Thymus (tissue), 14 donors: ENCODE measurements at places on chromosomes 6 and 20.

DNA sequence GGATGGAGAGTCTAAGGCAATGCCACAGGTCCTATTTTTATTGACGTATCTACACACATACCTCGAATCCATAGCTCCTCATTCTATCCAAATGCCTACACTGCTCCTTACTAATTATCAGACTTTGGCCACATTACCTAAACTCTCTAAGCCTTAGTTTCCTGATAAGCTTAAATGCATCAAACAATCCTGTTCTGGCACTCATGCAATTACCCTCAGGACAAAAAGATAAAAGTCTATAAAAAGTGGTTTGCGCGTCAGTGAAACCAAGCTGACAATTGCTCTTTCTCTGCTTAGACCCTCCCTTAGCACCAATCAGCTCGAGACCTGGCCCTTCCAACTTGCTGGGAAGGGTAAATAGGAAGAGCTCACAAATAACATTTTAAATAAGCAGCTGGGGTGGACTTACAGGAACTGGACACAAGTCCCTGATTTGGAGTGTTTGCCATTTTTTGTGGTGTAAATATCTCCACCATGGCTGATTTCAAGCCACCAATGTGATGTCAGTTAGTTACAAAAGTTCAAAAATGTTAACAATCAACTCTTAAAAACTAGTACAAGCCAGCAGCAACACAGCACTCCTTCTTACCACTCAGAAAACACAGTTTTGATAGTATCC, 7.2 kb upstream of the PLEKHG1 start:
- no peak for DNase-seq

DNA sequence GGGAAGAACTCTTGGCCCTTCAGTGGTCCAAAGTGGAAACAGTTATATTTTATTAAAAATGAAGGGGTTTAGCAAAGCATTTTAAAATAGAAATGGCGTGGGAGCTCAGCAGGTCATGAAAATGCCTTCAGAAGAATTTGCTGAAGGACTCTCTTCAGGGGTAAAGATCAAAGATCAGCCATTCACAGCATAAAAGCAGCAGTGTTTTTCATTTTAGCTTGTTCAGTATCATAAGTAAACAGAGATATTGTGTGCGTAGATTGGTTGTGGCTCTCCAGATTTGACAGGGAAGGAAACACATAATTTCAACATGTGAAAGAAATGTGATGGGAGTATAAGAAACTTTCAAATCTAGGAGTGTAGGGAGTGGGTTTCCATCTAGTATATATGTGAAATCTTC, 519.2 kb upstream of the MAP3K7 start:
- no peak for DNase-seq

GRCh38 chr20:3751675-3752385, 15.7 kb downstream of the ADISSP start:
- DNase-seq, result peak; percentile 17

- DNase-seq, result no peak
Measured at GRCh38 chr6:150598401-150598800, 1.3 kb upstream of the PLEKHG1 start.

DNA sequence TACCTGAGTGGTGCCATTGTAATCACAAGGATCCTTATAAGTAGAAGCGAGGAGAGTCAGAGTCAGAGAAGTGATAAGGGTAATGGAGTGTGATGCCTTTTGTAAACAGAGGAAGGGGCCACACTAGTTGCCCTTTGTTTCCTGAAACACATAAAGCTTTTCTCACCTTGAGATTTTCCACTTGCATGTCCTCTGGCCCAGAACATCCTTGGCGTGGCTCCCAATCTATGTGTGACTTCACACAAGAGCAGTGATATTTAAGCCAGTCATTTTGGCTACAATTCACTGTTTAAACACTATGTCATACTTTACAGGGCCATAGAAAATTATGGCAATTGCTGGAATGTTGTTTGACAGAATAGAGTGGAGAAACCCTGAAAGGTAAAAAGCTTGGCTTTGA, 121.2 kb upstream of the BTN3A2 start:
- no peak for DNase-seq

- DNase-seq, result no peak
Measured at GRCh38 chr6:134921721-134922261, 28.1 kb downstream of the ALDH8A1 start.

DNA sequence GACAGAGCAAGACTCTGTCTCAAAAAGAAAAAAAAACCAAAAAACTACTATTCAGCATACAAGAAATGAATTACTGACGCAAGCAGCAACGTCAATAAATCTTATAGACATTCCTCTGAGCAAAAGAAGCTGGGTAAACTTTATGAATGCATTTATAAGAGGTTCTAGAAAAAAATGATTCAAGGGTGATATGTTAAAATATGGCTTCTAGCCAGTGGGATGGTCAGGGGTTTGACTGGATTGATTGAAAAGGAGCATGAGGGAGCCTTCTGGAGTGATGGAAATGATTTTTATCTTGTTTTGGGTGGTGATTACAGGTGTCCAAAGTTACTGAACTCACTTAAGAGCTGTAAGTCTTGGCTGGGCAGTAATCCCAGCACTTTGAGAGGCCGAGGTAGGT, 64.9 kb upstream of the SALL4 start:
- no peak for DNase-seq

DNA sequence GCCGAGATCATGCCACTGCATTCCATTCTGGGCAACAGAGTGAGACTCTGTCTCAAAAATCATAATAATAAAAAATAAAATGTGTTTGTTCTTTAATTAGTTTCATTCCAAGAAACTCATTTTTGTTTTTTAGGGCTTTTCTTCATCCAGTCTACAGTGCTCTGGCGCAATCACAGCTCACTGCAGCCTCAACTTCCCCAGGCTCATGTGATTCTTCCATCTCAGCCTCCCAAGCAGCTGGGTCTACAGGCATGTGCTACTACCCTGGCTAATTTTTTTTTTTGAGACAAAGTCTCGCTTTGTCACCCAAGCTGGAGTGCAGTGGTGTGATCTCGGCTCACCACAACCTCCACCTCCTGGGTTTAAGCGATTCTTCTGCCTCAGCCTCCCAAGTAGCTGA, 143.6 kb upstream of the JARID2 start:
- DNase-seq, result no peak

DNA sequence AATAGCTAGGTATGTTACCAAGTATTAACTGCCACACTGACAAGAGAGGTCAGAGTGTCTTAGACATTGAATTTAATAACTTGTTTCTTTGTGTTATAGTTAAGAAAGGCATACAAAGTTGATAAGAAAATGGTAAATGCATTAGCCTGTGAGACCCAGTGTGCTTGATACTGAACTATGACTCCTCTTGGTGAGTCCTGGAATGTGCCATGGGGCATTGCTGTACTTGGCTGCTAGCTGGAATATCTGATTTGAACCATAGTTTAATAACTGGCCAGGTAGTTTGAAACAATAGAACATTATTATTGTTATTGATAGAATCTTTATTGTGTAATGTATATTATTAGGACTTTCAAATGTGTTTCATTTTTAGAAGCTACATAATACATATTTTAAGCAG, 70.0 kb downstream of the ZFAND3 start:
- no peak for DNase-seq

GRCh38 chr6:11011787-11012234, 32.3 kb downstream of the ELOVL2 start:
- no peak for DNase-seq

- DNase-seq, result no peak
Measured at GRCh38 chr6:135440087-135440792, 57.3 kb downstream of the AHI1 start.
